ENCODE measurements at places on chromosomes 2 and 18.

DNA sequence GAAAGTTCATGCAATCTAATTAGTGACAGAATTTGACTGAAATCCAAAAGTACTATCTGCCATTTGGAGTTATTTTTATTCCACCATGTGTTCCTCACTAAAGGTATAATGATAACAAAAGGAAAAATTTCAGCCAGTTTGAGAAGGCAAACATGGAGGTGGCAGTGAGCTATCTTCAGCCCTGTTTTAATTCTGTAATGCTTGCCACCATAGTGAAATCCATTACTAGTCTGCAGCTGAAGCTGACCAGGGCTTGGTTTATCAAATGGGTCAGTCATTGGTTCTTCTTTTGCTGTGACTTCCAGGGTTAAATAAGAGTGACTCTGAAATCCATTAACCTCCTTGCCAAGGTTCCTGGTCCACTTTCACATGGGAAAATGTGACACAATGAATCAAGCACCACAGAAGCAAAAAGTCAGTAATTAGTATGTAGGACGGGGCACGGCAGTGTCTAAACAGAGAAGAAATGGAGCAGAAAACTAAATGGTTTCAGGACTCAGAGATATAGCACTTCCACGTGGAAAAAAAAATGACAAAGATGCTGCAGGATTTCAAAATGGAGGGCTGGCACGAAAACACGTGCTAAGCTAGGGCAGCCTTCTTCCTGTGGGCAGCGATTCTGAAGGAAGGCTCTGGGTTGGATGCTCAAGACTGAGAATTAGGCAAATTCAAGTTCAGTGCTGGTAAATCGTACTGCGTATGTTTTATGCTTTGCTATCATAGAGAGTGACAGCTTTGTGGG lies 87.2 kb downstream of the EPHA4 start:
- DNase-seq = no peak

GRCh38 chr2:164896634-164897355 lies 55.2 kb upstream of the COBLL1 start:
- DNase-seq = no peak

DNA sequence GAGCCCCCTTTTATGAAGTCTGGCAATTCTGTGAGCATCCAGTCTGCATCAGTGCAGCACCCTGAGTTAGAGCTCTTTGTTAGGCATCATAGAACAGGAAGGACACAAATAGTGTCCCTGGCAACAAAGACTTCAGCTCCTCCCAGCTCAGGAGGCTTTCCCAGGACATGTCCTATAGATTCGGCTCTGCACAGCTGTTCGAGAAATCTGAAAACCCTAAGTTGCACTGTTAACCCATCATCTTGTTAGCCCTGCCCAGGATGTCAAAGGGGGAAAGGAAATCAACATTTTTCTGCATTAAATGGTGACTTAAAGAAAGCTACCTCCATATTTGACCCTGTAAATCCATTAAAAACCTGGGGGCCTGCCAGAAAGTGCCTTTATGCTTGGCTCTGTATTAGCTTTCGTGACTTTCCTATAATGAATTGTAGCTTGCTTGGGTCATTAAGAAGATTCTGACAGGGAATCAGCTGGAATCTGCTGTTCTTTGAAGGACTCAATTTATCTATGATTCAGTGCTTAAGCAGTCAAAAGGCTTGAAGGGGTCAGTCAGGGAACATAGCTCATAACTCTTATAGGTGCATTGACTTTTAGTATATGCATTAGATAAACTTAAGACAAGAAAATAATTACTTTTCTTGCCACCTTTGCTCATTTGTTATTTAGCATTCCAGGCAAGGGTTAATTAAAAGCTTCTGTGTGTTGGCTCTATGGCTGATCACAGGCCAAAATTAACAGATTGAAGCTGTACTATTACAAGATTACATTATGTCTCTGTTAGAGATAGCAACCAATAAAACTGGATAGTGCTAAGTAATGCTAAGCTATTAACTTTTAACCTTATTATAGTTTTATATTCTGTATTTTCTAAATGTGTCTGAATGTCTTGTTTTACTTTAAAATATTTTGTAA lies 20.6 kb downstream of the ERMN start:
- DNase-seq = no peak

DNA sequence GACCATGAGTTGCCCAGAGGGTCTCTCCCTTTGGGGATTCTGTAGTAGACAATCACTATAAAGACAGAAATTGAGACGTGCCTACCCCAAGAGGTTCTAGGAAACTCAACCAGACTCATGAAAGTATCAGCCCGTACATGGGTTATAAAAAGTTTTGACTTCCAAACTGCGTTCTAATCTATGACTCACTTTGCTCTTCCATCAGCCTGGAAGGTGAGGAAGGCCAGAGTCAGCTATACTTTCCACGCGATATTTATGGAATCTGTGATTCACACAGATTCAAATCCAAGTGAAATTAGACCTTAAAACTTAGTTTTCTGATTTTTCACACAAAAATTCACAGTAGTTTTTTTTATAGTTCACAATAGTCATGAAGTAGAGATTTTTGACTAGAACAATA lies 7.7 kb upstream of the LYPD1 start:
- DNase-seq = no peak

GRCh38 chr2:18690342-18690741 lies 101.0 kb upstream of the NT5C1B start:
- DNase-seq = no peak

DNA sequence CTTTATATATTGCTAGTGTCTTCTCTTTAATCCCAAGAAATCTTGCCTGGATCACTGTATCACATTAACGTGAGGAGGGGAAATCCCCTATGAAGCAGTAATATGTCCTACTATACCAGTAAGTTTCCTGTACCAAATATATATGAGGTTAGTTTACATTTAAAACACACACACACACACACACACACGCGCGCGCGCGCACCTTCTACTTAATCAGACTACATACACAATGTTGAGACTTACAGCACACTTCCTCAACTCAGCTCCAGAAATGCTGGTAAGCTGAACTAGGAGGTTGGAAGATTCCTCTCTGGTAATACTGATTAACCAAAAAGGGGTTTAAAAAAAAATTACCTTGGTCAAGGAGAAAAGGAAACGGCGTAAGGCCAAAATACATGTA lies 49.3 kb downstream of the USP34 start:
- peak; percentile 13 for DNase-seq

GRCh38 chr2:11402436-11402835 lies 58.0 kb upstream of the ROCK2 start:
- DNase-seq = no peak

DNA sequence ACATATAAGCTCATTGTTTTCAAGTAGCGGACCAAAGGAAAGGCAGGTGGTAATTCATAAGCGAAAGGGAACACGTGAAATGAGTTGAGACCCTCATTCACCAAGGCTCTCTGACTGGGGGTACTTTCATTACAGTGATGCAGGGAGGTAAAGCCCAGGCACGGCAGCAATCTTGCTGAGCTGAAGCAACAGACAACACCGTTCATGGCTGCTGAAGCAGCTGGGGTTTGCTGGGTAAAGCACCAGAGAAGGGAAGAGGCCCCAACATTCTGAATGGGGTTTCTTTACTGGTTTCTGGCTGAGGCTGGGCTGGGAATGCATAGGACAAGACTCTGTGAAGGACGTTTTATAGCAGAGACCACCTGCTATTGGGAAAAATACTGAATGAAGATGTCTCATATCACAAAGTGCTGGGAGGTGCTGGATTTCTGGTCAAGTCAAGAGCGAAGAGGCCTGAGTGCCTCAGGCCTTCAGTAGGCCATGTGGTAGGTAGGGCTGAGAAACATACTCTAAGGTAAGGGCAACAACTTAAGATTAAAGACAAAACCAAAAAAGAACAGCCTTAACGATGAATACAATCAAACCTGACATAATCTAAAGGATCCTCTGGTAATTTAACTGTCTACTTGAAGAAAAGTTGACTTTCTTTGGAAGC lies 324.7 kb upstream of the PIK3C3 start:
- DNase-seq = no peak

DNA sequence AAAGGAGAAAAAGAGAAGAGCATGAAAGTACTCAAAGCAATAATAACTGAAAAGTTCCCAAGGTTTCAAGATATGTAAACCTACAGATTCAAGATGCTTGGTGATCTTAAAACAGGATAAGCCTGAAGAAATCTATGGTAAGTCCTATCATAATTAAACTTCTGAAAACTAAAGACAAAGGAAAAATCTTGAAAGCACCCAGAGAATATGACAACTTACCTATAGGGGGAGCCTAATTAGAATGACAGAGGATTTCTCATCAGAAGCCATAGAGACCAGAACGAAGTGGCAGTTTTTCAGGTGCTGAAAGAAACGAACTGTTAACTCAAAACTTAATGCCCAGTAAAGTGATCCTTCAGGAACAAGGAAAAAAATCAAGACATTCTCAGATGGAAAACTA lies 59.7 kb downstream of the XDH start:
- no peak for DNase-seq

- DNase-seq = no peak
Observed at GRCh38 chr2:233051241-233052149, 8.6 kb upstream of the INPP5D start.

DNA sequence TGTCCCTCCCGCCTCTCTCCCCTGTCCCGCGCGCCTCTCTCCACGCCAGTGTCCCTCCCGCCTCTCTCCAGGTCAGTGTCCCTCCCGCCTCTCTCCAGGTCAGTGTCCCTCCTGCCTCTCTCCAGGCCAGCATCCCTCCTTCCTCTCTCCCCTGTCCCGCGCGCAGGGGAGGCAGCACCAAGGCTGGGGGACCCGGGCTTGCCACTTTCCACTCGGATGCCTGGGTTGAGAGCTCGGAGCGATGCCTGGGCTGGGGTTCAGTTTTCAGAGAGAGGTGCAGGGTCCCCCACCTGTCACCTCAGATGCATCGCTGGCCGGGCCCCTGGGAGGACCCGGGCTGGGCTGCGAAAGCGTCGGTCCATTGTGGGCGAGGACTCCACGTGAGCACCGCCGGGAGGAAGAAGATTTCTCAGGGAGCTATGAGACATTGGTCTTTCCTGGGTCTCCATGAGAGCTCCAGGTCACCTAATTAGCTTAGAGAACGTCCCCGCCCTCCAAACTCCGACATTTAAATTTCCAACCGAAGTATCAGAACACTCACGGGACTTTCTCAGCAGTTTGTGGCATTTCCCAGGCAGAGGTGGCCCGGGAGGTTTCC lies 2.1 kb downstream of the FBLN7 start:
- no peak for DNase-seq

- DNase-seq = no peak
Observed at GRCh38 chr2:31012406-31012805, 125.8 kb downstream of the GALNT14 start.

- no peak for DNase-seq
Observed at GRCh38 chr2:217735899-217736298, 266.9 kb downstream of the TNS1 start.

DNA sequence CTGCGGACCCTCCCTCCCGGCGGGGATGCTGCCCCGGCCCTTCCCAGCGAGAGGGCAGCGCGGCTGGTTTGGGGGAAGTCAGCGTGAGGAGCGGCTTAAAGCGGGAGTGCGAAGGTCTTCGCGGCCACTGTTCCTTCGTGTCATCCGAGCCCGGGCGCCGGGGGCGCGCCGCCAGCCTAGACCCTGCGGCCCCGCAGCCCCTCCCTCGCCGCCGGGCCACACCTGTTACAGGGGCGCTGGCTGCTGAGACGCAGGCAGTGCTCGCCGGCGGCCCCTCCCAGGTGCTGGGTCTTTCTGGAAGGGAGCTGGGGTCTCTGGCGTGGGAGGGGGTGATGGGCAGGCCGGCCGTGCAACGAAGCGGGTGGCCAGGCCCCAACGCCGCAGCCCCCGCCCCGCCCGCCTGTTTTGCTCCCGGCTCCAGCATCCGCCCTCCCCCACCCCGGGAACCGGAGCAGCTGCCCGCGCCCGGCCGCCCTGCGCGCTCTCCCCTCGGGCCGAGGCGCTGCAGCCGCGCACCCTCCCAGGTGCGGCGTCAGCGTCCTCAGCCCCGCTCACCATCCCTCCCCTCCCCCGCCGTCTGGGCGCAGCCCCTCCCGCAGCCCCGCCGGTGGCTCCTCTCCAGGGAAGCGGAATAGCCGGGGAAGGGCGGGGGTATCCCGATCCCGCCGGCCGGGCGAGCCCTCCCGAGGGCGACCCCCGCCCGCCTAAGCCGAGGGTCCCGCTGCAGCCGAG lies 727 bp downstream of the KIF1A start:
- DNase-seq = no peak

GRCh38 chr2:143068094-143068493 lies 61.1 kb upstream of the ARHGAP15 start:
- DNase-seq = no peak

DNA sequence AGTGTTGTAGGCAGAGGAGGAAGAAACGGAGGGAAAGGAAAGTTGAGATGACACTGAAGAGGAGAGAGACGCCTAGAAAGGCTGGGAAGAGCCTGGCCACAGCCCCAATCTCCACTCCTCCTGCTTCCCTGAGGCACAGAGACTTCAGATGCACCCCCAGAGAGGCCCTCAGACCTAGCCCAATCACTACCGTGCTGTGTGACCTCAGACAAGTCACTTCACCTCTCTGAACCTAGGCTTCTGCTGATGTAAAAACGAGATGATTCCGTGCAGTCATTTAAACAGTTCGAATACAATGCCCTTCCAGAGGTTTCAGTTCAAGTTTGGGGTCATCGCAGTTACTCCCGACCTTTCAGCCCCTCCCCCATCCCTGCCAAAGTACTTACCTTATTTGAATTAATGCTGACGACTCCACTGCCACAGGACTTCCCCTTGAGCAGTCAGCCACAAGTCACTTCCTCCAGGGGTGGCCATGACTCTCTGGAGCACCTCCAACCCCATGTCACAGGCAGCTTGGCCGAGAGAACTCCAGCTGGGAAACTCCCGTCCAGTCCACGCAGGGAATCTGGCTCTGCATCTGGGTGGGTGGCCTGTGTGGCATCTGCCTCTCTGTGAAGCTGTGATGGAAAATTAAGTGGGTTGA lies 105.2 kb upstream of the ID2 start:
- DNase-seq = no peak

GRCh38 chr18:63908858-63909257 lies 1.1 kb downstream of the SERPINB10 start:
- DNase-seq = no peak

DNA sequence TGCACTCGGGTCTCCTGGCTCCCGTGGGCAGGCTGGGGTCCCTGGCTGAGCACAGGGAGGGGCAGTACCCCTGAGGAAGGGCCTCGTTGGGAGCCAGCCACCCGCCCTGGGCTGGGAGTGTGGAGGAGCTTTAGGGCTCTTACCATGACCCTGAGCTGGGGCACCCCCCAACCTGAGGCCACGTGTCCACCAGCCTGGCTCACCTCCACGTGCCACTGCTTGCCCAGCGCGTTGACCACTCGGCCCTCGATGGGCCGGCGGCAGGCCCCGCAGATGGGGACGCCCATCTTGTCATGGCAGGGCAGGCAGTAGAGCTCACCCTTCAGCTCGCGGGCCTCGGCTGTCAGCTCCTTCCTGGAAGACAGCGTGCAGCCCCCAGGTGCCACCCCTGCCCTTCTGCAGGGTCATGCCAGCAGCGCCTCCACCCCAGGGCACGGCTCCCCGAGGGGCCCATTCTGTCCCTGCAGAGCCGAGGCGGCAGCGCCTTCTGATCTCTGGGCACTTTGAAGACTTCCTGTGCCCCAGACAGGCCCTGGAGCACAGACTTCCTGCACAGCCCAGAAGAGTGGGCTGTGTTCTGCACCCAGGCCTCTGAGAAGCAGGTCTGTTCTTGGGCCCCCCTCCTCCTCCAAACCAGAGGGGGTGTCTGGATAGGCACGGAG lies 4.0 kb upstream of the GPR17 start:
- peak; percentile 30 for DNase-seq

Data from stimulated activated CD4-positive, alpha-beta T cell treated with anti-CD3 and anti-CD28 coated beads, Interleukin-1b, Interleukin-23, amount 100 ng/mL, for 4 hours (primary cell).